ENCODE measurements at places on chromosomes 3 and 15.

DNA sequence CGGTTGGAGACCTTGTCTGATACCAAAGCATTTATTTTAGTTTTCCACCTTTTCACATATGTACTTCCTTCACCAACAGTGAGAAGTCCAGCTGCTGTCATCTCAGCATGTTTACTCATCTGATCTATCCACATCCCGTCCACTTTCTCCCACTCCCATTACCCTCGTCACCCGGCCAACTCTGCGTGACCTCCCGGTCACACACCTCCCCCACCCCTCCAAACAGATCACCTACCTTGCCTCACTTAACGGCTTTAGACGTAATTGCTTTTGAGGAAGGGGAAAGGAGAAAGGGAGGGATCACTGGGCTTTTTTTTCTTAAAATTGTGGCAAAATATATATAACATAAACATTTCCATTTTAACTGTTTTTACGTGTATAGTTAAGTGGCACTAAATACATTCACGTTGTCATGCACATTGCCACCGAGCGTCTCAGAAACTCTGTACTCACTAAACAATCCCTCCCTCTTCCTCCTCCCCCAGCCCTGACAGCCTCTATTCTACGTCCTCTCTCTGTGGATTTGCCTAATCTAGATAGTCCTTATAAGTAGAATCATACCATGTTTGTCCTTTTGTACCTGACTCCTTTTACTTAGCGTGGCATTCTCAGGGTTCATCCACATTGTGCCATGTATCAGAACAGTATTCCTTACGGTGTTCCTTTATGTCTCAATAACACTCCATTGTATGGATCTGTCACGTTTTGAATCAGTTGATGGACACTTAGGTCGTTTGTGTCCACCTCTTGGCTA, 67.2 kb downstream of the LMLN start:
- DNase-seq = no peak

GRCh38 chr3:21621181-21621651, 129.8 kb downstream of the ZNF385D start:
- peak; percentile 32 for DNase-seq

- DNase-seq = no peak
Measured at GRCh38 chr3:17664923-17665322, 77.5 kb downstream of the TBC1D5 start.

DNA sequence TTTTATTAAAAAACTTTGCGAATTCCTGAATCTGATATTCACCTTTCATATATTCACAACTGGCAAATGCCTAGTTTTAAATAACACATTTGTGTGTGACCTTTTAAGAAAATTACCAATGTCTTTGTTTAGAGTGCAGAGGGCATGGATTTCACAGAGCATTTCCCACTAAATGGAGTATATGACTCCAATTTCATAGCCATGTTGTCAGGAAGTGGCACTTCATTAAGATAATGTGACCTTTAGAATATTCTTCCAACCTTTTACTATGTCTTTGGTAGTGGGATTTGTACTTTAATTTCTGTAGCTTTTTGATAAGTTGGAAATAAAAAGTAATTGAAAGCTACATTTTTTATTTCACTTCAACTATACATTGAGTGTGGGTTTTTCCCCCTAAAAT, 188.7 kb downstream of the NAALADL2 start:
- no peak for DNase-seq

- DNase-seq = no peak
Measured at GRCh38 chr3:10780922-10781321, 35.1 kb upstream of the SLC6A11 start.

GRCh38 chr3:8867646-8868045, 95.6 kb downstream of the RAD18 start:
- no peak for DNase-seq

DNA sequence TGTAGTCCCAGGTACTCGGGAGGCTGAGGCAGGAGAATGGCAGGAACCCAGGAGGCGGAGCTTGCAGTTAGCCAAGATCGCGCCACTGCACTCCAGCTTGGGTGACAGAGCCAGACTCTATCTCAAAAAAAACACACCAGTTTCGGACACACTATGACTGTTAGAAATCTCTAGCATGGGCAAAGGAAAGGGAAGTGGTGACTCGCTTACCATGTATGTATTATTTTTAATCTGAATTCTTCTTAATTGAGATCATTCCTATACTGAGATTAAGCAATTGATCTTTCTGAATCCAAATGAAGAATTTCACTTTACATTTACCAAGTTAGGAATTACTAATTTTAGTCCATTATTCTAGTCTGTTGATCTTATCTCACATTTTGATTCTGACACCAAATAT, 459.2 kb upstream of the ALCAM start:
- peak; percentile 76 for DNase-seq

DNA sequence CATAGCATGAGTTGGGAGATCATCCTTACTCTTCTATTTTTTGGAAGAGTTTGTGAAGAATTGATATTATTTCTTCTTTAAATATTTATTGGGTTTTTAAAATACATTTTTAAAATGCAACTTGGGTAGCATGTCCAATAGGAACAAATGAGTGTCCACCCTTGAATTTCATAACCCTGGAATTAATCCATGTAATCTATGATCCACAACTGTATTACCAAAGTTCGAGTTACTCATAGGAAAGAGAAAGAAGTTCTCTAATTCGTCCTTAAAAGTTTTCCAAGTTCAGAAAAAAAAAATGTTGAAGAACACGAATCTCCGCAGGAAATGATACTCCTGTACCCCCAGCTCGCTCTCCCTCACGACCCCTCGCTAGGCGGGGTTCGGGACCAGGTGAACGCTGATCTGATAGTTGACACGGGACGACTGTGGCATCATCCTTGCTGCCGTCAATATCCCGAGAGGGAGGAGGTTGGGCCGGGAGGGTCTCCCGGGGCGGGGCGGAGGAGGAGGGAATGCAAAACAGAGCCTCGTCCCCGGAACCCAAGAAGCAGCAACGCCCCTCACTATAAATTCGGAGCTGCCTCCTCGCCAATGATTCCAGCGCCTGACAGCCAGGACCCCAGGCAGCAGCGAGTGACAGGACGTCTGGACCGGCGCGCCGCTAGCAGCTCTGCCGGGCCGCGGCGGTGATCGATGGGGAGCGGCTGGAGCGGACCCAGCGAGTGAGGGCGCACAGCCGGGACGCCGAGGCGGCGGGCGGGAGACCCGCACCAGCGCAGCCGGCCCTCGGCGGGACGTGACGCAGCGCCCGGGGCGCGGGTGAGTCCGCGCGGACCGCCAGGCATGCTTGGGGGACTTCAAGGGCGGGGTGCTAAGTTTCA, at the start of gene AGTR1:
TSS of gene AGTR1 (plus strand) at position 598 of the 884 bp plus-strand sequence. CDS start 43,133 bp downstream, outside the sequence.
- DNase-seq = no peak

DNA sequence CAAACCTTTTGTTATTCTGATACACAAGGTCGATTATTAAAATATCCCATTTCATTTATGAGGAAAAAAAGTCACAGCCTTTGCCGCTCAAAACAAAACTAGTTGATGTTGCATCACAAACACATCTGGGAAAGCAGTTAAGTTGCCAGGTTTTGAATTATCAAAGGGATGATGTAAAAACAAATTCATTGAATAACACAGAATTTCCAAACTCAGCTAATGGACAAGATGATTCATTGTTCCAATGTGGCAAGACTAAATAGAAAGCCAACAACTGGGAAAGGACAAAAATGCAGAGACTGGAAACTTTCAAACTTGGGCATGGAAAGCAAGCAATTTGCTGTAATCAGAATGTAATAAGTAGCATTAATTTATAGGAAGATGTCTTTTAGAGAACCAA, 610.0 kb upstream of the ZNF385D start:
- DNase-seq = no peak

- DNase-seq = peak; percentile 46
Measured at GRCh38 chr15:67521783-67522568, 1.0 kb downstream of the C15orf61 start.

DNA sequence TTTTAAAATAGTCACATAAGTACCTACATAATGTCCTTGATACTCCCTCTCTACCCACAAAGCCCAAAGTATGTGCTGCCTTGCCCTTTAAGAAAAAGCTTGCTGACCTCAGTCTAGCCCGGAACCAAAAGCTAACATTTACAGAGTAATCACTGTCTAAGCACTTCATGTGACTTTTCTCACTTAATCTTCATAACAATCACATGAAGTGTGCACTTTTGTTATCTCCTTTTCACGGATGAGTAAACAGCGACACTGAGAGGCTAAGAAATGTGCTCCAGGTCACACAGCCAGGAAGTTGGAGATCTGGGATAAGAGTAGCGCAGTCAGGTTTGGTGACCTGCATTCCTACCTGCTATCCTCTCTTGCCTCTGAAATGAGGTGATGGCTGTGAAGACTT, 194.0 kb downstream of the ITPR1 start:
- DNase-seq = peak; percentile 11

- DNase-seq = no peak
Measured at GRCh38 chr3:111616417-111617105, 21.4 kb upstream of the ZBED2 start.

DNA sequence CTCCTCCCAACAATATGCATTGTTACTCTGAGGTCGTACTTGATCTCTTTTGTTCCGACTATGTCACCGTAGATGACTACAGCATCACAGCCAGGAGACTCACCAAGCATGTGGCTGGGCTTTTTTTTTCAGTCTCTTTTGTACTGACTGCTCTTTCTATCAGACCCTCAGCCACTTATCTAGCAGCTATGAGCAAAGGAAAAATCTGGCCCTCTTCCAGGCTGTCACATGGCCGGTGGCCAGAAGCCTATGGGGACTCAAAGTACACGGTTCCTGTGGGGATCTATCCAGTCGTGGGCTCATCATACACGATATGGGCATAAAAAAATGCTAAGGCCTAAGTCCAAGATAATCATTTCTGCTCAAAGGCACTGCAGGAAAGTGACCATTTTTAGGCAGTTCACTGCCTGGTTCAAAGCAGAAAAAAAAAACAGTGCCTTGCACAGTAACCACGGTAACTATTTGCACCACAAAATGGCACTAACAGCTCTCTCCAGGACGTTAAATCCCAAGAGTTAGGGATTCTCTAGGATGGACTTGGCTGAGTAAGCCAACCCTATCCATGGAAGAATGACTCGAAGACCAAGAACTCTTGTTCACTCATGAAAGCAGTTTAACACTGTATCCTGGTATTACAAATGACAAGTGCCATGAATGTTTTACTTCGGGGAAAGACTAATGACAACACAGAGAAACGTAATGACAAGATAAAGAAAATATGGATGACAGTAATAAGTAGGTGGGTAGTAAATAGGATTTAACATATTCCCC, 50.3 kb downstream of the SHQ1 start:
- peak; percentile 28 for DNase-seq

DNA sequence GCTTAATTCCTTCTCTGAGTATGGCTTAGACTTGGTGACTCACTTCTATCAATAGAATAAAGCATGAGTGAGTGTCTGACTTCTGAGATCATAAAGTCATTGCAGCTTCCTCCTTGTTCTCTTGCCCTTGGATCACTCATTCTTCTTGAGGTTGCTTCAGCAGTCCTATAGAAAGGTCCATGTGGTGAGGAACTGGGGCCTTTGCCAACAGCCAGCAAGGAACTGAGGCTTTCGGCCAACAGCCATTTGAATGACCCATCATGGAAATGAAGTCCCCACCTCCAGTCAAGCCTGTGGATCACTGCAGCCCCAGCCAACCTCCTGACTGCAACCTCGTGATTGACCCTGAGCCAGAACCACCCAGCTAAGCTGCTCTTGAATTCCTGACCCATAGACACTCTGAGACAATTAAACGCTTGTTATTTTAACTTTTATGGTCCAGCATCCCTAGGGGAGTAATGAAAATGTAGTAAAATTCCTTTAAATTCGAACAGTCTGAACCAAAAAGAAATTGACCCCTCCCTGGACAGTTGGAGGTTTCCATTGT, 84.5 kb downstream of the WDR76 start:
- DNase-seq = peak; percentile 55

- DNase-seq = no peak
Measured at GRCh38 chr3:196666001-196666867, 26.7 kb downstream of the NRROS start.

DNA sequence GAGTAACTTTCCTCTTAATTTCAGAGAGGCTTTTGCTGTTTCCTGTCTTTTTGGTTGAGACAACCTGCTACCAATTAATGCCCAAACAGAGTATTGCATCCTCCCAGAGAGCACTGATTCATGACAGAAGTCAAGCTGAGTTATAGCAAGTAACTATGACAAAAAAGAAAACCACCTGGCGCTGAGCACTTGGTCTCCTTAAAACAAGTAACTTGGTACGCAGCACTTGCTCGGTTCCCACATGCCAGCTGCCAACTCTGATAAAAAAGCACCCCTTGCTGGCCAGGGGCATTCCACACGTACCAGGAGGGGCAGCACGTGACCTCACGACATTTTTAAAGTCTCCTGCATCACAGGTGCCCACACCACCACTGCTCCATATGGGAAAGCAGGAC, 13.5 kb upstream of the MYO5C start:
- no peak for DNase-seq

GRCh38 chr15:77827860-77828259, 195.1 kb upstream of the LINGO1 start:
- no peak for DNase-seq

DNA sequence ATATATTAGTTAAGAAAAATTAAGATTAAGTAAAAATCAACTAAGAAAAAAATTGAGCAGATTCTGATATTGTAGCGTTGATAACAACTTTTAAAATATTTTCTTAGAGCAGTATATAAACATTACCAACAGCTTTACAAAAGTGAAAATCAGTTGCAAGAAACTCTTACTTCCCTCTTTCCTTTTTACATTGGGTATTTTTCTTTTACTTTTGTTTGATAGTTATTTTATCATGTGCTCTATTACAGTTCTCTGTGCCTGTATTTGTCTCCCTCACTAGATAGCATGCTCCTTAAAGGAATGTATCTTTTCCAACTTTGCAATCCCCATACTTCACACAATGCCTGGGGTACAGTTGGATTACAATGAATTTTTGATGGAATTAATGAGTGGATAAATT, 87.5 kb upstream of the P3H2 start:
- no peak for DNase-seq

DNA sequence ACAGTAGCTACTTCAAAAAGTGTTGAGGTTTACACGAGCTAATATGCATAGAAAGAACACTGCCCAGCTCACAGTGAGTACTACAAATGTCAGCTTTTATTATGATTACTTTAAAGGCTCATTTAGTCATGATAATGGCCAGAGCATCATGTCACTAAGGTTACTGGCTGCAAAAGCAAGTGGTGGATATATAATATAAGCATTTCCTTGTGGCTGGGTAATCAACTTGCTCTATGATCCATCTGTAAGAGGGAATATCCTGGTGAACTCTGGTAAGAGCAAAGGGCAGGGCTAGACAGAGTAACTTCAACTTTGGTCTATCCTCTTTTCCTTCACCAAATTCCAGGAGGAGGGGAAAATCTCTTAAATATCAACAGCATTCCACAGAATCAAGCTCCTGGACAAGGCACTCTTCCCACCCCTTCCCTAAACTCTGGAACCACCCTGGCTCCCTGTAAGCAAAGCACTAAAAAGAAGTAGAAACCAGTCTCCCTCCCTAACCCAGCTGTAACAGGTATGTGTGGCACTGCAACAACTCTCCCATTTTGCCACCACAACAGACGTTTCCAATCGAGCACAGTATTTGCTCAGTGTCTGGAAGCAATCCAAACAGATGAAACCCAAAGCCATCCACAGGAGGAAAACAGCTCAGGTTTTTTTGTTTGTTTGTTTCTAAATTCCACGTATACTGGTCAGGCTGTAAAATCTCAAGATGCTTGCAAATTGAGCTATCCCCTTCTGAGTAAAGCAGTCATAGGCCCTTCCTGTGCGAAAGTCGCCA, 13.4 kb downstream of the B4GALT4 start:
- DNase-seq = no peak

- DNase-seq = no peak
Measured at GRCh38 chr15:66291816-66292570, 1.4 kb upstream of the DIS3L start.

- DNase-seq = peak; percentile 82
Measured at GRCh38 chr3:11719406-11720303, 75.9 kb upstream of the VGLL4 start.
